ENCODE measurements at places on chromosomes 3 and 15.

- no peak for DNase-seq
Measured at GRCh38 chr3:69357196-69357595, 28.7 kb downstream of the FRMD4B start.

- no peak for DNase-seq
Measured at GRCh38 chr15:70487387-70487740, 276.0 kb downstream of the UACA start.

- DNase-seq: no peak
Measured at GRCh38 chr3:117490716-117491115, 781.1 kb downstream of the TUSC7 start.

DNA sequence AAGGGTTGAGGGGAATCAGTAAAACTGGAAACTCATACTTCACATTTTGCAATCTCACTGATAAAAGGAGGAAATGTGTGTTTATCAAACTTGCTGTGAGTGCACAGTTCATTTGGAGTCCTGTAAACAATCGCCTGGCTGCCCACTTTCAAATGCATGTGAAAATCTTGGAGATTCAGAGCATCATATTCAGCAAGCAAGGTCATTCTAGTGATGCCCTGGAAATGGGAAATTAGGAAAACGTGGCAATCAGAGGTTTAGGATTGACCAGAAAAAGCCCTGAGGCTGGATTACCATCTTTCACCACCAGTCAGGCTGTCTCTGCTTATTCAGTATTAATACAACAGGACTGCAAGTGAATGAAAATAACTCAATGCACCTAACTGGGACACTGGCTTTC is 23.9 kb downstream of the DPH6 start:
- DNase-seq: no peak

GRCh38 chr15:95097361-95097760 is 866.0 kb downstream of the MCTP2 start:
- DNase-seq: no peak
